ENCODE measurements at places on chromosomes 1 and 21.

- no peak for DNase-seq
These were observed 2.9 kb upstream of the MATN1 start for GRCh38 chr1:30726236-30726635.

DNA sequence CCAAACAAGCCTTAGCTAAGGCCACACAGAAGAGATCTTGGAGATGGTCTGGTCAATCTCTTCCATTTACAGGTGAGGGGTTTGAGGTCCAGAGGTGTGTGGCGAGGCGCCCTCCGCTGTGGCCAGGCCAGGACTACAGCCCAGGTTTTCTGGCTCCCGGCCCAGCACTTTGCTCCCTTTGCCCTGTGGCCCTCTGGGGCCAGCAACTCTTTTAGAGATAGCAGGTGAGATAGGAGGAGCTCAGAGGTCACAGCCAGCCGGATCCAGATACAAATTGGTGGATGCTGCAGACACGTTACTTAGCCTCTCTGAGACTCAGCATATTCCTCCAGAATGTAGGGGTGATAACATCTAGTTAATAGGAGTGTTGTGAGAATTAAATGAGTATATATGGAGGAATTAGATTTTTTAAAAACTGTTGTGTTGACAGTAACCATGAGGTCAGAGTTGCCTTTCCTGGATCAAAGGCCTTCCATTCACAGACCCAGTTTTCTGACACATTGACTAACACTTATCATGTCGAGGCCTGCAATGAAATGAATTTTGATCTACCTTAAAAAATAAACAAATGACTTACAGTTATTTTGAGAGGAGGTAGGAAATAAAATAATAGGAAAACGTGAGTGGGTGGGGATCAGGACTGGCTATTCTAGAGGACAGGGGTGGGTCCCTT is 16.6 kb downstream of the TEX35 start:
- DNase-seq, result no peak

DNA sequence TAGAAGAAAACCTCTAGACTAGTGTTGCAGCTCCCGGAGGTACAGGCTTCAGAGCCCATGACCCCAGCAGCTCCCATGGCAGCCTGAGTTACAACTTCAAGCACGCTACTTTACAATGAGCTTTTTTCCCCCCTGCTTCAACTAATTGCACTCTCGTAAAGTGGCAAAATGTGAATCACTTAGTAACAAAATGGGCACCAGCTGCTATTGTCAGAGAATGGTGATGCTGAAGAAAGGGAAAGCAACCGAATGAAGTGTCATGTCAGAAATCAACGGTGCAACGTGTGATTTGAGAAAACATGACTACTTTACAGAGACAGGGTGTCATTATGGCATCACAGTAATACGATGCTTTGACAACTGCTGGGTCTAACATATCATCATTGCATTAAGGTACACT is 40.5 kb downstream of the ESRRG start:
- DNase-seq, result no peak

DNA sequence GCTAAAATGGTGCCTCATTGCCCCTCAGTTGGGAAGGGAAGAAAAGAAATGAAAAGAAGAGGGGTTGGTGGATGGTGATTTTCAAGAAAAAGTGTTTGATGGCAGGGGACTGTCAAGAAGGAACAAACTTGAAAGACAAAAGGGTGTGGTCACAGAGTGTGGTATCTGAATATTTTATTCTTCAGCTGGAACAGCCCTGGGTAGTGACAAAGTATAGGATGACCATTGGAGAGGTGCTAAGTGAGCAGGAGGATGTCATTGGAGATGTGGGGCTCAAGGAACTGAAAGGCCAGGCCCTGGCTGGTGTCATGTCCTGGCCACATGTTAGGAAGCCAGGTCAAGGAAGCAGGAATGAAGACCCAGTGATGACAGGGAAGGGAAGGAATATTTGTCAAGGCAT is 71.0 kb upstream of the CD55 start:
- DNase-seq, result no peak

- DNase-seq, result no peak
These were observed 19.8 kb downstream of the PRAMEF11 start for GRCh38 chr1:12811409-12811784.

DNA sequence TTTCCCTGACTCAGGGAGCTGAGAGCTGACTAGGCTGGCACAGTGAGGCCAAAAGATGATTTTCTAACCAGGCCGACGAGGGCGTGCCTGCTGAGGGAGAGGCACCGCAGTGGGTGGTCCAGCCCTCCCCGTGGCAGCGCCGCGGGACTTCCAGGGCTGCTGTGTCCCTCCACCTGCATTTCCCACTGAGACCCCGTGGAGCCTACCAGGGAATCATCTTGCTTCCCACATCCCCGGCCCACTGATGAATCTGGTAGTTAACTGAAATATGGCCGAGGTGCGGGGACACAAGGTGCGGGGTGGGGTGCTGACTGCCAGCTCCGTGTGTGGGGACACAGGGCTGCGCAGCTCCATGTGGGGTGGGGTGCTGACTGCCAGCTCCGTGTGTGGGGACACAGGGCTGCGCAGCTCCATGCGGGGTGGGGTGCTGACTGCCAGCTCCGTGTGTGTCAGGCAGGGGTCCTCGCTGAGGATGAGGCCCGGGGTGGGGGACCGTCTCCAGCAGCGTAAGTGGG is 10.4 kb downstream of the WRAP73 start:
- DNase-seq, result no peak

GRCh38 chr1:220487297-220487820 is 40.6 kb upstream of the MARK1 start:
- no peak for DNase-seq

GRCh38 chr21:28442624-28443023 is 550.1 kb downstream of the LTN1 start:
- DNase-seq, result no peak

DNA sequence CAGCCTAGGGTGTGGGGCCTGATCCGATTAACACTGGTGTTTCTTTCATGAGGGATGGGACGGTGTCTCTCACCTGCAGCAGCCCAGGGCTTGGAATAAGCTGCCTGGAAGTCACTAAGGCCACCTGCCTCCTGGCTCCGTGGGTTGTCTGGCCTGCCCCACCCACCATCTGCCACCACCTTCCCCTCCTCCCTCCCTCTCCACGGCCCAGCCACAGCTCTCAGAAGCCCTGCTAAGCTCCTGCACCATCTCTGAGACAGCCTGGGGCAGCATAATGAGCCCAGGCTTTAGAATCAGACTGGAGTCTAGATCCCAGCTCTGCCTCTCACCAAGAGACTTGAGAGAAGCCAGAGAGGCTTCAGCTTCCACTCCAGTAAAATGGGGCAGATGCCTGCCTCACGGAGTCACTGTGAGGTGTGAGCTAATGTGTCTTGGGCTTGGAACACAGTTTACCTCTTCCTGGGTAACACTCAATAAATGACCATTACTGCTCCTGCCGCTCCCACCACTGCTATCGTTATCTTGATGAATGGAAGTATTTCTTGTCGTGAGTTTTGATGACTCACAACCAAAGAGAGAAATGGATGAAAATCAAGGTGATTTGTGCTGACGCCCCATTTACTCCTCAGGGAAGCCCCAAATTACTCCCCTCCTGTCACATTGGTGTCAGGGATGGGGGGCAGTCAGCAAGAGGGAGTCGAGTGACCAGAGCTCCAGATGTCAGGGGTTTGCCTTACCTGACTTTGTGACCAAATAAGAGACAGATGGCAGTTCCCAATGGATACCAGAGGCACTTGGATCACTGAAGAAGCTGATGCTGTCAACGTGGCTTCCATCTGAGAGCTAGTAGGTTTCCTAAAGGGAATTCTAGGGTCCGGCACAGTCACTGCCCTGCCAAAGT is 23.5 kb upstream of the C1QA start:
- no peak for DNase-seq

- no peak for DNase-seq
These were observed 25.3 kb downstream of the CTNNBIP1 start for GRCh38 chr1:9884805-9885204.

- no peak for DNase-seq
These were observed 19.8 kb downstream of the CTNNBIP1 start for GRCh38 chr1:9890224-9890731.

GRCh38 chr1:116997066-116997465 is 4.5 kb upstream of the CD101 start:
- DNase-seq, result no peak

DNA sequence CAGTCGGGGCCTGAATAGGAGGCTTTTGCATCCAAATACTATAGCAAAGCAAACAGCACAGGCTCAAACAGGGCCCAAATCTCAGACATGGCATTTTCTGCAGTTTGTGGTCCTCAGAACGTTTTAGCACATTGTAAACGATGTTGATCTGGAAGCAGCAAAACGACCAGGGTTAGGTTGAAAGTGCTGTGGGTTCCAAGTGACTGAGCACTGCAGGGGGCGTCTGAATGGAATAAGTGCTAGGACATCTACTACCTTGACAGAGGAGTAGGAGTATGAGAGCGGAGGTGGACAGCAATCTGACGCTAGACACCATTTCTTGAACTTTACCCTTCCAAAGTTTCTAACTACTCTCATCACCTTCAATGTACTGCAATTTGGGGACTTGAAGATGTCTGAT is 214.9 kb downstream of the BARHL2 start:
- DNase-seq, result no peak

DNA sequence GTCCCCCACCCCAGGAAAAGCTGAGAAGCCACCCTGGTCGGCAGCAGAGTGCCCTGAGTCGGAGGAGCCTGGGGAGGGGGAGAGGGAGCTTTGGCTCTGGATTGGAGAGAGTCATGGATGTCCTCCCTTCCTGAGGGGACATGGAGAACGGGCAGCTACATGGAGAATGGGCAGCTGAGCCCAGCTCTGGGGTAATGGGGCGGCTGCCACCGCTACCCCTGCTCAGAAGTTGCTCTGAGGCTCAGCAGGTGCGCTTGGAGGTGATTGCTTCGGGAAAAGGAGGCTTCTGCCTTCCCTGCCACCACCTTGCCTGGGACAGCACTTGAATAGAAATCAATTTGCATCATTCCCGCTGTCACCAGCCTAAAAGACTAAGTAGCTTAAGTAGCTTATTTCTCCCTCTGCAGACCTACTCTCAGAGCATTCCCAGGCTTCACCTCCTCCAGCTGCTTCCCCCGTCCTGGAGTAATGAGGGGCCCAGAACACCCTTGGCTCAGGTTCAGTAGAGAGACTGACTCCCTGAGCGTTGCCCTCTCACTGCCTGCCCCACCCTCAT is 8.3 kb downstream of the DISP3 start:
- DNase-seq, result no peak

- DNase-seq, result no peak
These were observed 98.9 kb downstream of the DMRTB1 start for GRCh38 chr1:53557830-53558738.

DNA sequence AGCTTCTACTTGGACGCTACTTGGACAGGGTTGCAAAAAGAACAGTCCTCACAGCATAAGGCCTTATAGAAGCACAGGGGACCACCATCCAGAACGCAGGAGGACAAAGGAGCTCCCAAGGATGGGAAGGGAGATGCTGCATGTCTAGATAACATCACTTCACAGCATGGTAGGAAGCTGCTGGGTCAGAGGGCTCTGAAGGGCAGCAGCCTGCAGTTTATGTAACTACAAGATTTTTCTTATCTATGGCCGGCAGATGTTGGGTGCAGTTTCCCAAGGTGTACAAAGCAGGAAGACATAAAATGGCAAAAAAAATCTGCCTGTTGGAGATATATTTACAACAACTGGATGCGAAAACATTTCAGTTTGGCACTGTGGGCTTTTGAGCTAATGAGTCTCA is 45.3 kb upstream of the SLC5A9 start:
- no peak for DNase-seq

DNA sequence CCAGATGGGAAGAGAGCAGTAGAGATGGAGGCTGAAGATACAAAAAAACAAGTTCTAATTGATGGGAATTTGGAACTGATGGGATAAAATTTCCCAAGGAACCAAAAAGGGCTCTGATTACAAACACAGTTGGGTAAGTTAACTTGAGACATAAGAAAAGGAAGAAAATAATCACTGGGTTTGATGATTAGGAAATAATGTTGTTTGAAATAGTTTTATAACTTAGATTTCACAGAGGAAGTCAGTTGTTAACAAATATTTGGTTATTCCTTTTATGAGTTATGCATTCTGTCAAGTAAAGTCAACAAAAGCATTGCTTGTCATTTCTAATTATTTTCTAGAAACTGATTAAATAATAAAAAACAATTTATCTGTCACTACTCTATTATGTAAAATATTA is 20.4 kb upstream of the SUCO start:
- DNase-seq, result no peak

- DNase-seq, result no peak
These were observed 35.5 kb downstream of the MFSD2A start for GRCh38 chr1:39990428-39990827.

DNA sequence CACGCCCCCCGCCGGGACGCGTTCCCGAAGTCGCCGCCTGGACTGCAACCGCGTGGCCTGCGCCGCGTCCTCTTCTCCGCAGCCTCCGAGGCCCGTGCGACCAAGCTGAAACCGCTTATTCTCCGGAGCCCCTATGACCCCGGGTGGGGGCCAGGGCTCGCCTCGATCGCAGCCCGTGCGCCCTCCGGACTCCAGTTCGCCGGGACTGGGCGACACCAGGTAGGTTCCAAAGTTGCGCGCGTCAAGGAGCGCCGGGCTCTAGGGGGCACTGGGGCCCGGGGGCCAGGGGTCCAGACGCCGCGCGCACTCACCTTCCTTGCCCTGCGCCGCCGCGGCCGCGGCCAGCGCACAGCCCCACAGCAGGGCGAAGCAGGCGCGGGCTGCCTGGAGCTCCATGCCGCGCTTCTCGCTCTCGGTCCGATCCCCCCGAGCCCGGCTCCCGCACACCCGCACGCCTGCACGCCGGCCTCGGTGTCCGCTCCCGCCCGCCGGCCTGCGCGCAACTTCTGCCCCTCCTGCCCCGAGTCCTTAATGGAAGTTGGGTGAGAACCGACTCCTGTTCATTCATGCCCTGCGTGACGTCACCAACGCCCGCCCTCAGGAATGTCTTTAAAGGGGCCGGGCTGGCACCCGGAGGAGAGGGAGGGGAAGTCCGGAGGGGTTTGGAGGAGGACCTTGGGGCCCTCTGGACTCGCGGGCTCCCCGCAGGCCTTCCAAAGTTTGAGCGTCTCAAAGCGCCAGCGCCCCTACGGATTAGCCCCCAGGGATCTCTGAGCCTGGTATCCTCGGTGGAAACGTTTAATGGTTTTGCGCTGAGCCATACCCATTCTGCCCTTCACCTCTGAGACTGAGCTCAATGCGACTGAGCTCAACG is at the start of gene EPHA2:
Gene EPHA2, minus strand, starts transcription at position 533 of the 874 bp plus-strand sequence. Its CDS starts 137 bp downstream, at position 396.
- peak; percentile 51 for DNase-seq

- DNase-seq, result peak; percentile 83
These were observed 6.6 kb upstream of the RNU1-2 start for GRCh38 chr1:16888860-16889816.

DNA sequence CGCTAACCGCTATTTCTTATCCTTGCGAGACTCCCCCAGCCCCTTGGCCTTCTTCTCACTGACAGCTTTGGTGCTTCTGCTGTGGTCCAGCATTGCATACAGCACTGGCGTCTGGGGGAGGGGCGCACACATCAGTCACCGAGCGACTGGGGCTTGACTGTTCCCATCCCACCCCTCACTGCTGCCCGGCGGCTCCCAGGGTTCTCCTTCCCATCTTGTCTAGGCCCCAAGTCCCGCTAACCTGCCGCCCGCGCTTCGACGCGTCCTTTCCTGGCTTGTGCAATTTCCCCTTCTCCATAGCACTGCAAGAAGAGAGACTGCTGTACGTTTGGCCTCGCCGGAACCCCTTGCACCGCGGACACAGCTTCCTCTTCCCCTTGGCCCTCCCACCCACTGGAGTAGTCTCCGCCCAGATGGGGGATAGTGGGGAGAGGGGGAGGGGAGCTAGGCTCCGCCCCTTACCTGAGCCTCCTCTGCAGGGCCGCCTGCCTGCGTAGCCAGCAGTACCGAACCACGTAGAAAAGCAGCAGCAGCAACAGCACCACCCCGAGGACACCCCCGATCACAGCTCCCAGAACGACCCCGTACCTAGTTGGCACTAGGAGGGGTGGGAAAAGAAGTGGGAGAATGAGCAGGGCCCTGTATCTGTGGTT is 3.8 kb downstream of the MPZ start:
- peak; percentile 60 for DNase-seq

- no peak for DNase-seq
These were observed 63.8 kb downstream of the RYR2 start for GRCh38 chr1:237105826-237106225.

Data from C1 segment of cervical spinal cord (tissue), 14 donors.